Stimulated activated CD8-positive, alpha-beta memory T cell treated with anti-CD3 and anti-CD28 coated beads, Interleukin-4, amount 100 ng/mL, for 4 hours (primary cell): ENCODE measurements at places on chromosomes 2 and 18.
A peak's percentile ranks its signal among the peaks of the same experiment; 100 is the strongest.

GRCh38 chr2:46878886-46879285, 36.7 kb downstream of the MCFD2 start:
- DNase-seq: no peak

GRCh38 chr2:16855183-16855582, 189.5 kb upstream of the CYRIA start:
- DNase-seq: no peak

DNA sequence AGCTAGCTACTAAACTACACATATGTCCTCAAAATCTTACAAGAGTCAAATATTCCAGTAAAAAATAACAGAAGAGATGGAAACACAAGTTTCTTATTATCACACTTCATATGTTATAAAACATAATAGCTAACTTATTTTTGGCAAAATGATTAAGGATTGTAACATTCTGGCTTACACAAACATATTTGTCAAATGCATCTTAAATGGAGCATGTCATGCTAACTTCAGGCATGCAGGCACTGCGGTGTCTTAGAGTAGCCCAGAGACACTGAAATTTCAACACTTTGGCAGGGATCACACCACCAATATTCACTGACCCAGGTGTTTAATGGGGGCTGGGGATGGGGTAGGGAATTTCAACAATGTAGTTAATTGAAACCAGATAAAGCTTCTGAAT, 51.6 kb downstream of the LDAH start:
- no peak for DNase-seq

- no peak for DNase-seq
Observed at GRCh38 chr2:170375192-170375591, 197.2 kb downstream of the MYO3B start.

DNA sequence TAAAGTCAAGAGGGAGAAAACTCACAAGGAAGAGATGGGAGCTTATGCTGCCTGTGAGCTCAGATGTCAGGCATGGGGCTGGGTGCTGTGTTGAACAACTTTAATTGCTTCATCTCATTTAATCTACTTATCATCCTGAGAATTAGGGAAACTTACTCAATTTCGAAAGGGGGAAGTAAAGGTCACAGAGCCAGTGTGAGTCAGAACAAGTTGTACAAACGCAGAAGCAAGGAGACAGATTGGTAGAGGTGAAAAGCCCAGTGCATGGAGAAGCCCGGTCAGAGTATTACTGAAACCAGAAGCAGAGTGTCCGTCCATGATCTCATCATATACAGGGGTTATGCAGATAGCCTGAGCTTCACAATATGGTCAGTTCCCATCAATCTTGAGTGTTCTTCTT, 281.1 kb upstream of the POU3F3 start:
- DNase-seq: no peak

DNA sequence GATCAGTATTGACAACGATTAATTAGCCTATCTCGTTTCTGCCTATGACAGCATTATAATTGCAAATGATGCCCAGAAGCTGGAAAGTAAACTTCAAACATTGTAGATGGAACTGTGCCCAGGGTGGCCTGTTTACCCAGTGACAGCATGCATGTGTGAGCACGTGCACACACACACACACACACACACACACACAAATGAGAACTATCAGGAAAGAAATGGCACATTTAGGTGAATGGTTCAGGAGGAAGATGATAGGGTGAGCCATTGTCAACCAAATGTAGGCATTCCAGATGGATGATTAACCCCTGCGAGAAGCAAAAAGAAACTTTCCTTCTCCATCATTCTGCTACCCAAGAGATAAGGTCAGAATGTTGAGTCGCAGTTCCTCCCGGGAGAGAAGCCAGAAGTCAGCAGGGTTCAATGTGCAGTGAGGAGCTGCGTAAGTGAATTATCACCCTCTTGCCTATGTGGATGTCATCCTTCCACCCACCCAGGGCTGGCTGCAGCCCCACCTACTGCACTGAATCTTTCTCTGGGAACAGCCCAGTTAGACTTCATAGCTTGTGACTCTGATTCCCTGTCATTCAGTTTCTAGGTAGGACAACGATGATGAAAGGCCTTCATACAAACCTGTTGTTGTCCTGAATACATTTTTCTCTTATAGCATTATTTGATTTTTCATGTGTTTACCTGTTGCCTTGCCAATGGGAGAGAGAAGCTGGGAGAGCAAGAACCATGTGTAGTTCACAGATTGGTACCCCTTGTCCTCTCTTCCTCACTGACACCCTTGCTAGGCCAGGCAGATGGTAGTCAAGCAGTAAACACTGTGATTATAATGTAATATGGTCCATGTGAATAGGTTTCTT, 3.5 kb upstream of the APOB start:
- no peak for DNase-seq

GRCh38 chr2:20157193-20157891, 67.6 kb downstream of the SDC1 start:
- DNase-seq: no peak

GRCh38 chr18:48762836-48763718, 187.7 kb downstream of the SMAD7 start:
- DNase-seq: no peak

- no peak for DNase-seq
Observed at GRCh38 chr2:9666306-9666705, 35.5 kb upstream of the YWHAQ start.

GRCh38 chr2:218782528-218782844, 539 bp downstream of the CYP27A1 start:
- no peak for DNase-seq

GRCh38 chr2:44515416-44515815, 153.7 kb downstream of the CAMKMT start:
- DNase-seq: no peak

DNA sequence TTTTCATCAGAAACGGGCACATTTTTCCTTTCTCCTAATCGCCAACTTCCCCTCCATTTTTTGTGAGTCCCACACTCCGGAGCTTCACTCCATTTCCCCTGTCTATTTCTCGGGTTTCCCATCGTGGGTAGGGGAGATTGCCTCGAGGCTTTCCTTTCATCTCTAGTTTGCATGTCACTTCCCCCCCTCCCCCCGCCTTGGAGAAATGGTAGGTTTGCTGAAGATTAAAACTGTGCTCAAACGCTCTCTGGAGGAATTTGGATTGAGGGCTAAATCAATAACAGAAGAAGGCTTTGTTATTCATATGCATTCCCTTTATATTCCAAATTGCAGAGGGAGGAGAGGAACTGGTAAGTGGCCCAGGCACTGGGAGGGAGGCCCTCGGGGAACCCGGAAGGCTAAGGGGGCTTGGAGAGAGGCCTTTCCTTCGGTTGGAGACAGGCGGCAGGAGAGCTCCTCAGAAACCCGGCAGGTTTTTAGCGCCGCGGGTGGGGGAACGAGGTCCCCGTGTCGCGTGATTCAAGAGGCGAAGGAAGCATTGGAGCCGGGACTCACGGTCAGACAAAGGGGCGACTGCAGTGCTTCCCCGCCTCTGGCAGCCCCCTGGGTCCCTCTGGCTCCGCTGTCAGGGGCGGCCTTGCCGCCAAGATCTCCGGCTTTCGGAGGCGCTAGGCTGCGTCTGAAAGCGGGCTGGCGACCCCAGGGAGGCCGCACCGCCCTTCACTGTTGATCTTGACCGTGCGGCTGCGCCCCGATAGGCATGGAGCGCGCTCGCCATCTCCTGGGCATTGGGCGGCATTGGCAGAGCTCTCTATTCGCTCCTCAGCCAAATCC, 2.4 kb upstream of the HOXD12 start:
- no peak for DNase-seq

GRCh38 chr2:213279116-213279620, 5.1 kb upstream of the SPAG16 start:
- DNase-seq: no peak

- DNase-seq: no peak
Observed at GRCh38 chr2:101731221-101732054, 33.9 kb downstream of the MAP4K4 start.

GRCh38 chr2:168033966-168034365, 213.4 kb downstream of the STK39 start:
- DNase-seq: no peak

- no peak for DNase-seq
Observed at GRCh38 chr18:77109648-77110019, 22.9 kb downstream of the MBP start.

DNA sequence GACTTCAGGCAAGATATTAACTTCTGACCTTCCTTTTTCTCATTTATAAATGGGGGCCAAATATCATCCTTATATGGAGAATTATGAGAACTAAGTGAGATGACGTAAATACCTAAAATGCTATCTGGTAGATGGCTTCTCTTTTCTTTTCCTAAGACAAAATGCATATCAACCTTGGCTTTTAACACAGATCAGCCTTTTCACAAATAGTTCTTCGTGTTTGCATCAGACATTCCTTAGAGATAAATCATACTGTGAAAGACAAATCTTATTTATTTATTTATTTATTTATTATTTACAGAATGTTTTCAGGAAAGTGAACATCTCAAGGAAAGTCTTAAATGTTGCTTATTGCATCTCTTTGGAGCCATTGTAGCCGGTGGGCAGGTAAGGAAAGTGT, 62.8 kb downstream of the NBEAL1 start:
- DNase-seq: no peak

DNA sequence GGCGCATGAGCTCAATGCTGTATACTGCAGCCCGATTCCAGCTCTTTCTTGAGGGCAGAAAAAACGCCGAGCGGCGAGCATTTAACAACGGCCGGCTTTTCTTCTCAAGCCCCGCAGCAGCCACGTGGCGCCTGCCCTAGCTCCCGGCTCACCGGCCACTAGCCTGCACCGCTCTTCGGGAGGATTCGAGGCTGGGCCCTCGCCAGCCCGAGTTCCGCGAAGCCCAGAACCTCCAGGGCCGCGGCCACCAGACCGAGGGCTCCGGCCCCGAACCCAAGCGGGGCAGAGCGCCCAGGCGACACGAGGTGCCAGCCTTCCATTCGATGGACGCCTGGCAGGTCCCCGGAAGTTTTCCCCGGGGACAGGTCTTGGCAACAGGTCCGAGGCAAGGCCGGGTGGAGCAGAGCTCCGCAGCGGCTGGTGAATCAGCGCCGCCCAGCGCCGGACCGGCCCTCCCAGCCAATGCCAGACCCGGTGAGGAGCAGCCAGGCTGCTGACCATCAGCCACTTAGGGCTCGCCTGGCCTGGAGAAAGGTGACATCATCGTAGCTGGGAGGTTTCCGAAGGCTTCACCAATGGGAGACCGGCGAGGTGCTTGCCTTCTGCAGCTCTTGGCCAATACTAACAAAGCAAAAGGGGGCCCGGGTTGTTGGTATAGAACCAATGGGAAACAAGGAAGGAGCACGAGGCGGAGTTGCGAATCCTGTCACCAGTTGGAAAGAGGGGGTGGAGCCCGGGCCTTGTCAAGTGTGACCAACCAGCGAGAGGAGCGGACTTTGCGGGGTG, 552 bp upstream of the MXD1 start:
- DNase-seq: peak; percentile 100

GRCh38 chr2:73830871-73831401, 2.2 kb downstream of the STAMBP start:
- DNase-seq: peak; percentile 19

- no peak for DNase-seq
Observed at GRCh38 chr2:237979331-237979730, 12.5 kb downstream of the UBE2F start.

GRCh38 chr2:218280260-218280870, 10.0 kb downstream of the PNKD start:
- no peak for DNase-seq

- no peak for DNase-seq
Observed at GRCh38 chr2:72993147-72993932, 76.0 kb downstream of the EMX1 start.

GRCh38 chr2:221762496-221762895, 190.4 kb upstream of the EPHA4 start:
- no peak for DNase-seq

- DNase-seq: no peak
Observed at GRCh38 chr2:168495524-168495923, 39.5 kb downstream of the CERS6 start.

DNA sequence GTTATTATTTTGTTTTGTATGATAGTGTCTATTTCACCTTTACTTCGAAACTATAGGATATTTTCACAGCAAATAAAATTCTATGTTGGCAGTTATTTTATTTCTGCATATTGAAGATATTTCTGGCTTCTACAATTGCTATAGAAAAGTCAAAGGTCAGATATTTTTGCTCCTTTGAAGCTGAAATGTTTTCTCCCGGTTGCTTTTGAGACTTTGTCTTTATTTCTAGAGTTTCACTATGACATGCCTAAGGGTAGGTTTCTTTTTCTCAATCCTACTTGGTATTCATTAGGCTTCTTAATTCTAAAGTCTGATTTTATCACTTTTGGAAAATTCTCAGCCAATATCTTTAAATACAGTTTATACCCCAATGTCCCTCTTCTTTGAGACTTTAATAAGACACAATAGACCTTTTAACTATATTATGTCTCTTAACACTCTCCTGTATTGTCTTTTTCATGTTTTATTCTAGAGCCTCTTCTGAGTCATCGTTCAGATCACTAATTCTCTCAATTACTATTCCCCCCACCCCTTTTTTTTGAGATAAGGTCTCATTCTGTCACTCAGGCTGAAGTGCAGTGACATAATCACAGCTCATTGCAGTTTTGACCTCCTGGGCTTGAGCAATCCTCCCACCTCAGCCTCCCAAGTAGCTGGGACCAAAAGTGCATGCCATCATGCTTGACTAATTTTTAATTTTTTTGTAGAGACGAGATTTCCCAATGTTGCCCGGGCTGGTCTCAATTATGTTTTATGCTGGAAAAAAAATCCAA, 50.5 kb downstream of the USP37 start:
- no peak for DNase-seq

- no peak for DNase-seq
Observed at GRCh38 chr18:67282796-67283195, 233.7 kb downstream of the DSEL start.

- DNase-seq: no peak
Observed at GRCh38 chr2:177338177-177338721, 54.3 kb upstream of the AGPS start.
